ENCODE measurements at places on chromosomes 13 and 19.

DNA sequence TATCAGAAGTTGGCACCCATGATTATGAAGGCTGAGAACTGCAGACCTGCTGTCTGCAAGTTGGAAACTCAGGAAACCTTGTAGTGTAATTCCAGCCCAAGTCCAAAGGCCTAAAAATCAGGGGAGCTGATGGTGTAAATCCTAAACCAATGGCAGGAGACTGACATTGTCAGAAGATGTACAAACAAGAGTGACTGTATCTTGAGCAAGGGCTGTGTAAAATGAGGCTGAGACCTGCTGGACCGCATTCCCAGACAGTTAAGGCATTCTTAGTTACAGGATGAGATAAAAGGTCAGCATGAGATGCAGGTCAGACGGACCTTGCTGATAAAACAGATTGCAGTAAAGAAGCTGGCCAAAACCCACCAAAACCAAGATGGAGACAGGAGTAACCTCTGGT, 147.7 kb downstream of the COG6 start:
- DNase-seq, result no peak

DNA sequence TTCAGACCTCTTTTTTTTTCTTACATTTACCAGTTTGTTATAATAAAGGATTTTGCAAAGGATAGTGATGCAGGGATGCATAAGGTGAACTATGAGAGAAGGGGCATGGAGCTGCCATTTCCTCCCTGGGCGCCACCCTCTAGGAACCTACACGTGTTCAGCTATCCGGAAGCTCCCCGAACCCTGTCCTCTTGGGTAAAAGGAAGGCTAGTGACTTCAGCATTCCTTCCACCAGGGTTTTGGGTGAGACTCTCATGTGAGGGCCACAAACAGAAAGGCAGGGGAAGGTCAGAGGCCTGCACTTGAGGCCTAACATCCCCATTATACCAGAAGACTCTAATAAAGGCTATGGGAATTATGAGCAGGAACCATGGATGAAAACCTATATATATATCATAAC, 57.3 kb downstream of the IFT88 start:
- DNase-seq, result no peak

GRCh38 chr19:43739439-43740235, 15.1 kb downstream of the SMG9 start:
- no peak for DNase-seq

- DNase-seq, result no peak
These were observed 21.1 kb downstream of the FGF9 start for GRCh38 chr13:21691928-21692327.

DNA sequence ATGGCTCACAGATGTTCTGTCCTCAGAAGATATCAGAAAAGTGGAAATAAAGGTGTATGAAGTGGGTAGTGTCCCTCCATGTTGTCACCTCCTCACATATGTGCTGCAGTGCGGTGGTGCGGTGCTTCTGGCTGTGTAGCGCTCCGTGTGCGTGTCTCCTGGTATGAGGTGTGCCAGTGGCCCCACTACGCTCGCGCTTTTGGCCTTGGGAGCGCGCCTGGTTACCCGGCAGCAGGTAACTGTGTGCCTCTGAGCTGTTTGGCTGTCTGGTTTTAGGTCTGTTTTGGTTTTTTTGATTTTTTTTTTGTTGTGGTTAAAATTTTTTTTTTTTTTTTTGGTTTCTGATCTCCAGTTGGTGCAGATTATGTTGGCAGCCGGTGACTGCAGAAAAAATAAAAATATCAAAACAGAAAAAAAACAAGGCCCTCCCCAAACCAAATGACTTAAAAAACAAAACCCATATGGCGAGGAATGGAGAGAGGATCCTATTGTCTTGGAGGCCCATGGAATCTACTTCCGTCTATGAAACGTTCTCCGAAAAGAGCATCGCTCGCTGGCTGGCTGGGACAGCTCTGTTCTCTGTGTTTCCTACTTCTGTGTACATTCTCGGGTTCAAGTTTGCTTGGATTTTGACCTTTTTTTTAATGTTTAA, 7.9 kb downstream of the HNRNPL start:
- no peak for DNase-seq

DNA sequence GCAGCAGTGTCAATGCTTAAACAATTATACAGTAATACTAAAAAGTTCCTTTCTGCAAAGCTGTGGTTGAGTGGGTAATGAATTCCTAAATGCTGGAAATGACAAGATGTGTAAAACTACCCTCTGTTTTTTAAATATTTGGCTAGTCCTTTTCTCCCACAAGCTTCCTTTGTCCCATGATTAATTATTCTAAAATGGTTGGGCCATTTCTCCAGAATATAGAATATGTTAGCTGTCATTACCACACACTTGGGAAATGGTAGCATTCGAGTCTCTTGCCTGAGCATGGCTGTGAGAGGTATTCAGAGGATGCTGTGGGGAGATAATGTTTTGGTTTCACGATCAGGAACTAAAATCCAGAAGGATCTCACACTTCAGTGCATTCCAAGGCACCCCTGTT, 1185.8 kb downstream of the UQCRFS1 start:
- no peak for DNase-seq

DNA sequence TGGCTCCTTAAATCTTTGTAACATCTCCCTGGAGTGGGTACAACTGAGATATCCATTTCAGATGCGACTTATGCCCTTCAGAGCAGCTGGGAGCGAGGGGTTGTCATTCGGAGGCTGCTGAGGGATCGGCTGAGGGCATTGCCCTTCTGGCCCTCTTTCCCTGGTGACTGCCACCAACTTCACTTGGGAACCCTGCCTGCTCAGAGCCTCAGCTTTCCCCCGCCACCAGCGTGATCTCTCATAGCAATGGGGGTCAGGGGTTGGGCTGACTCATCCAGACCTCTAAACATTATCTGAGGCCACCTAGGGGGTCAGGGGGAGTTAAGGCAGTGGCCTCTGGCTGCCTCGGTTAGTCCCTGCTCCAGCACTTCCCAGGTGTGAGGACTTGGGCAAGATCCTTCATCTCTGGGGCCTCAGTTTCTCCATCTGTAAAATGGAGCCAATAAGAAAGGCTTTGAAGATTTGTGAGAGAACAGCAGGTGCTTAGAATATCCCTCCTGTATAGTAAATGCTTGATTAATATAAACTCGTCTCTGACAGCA, 1.1 kb downstream of the PRX start:
- no peak for DNase-seq

- peak; percentile 27 for DNase-seq
These were observed 4.5 kb downstream of the ATP4B start for GRCh38 chr13:113653264-113654174.

All from left hindlimb (tissue), 1 donor.